NCI-H146 (cell line): ENCODE measurements at places on chromosomes 16 and 17.

GRCh38 chr17:4304417-4305027, 40.7 kb upstream of the ANKFY1 start:
- peak; percentile 8 for DNase-seq

DNA sequence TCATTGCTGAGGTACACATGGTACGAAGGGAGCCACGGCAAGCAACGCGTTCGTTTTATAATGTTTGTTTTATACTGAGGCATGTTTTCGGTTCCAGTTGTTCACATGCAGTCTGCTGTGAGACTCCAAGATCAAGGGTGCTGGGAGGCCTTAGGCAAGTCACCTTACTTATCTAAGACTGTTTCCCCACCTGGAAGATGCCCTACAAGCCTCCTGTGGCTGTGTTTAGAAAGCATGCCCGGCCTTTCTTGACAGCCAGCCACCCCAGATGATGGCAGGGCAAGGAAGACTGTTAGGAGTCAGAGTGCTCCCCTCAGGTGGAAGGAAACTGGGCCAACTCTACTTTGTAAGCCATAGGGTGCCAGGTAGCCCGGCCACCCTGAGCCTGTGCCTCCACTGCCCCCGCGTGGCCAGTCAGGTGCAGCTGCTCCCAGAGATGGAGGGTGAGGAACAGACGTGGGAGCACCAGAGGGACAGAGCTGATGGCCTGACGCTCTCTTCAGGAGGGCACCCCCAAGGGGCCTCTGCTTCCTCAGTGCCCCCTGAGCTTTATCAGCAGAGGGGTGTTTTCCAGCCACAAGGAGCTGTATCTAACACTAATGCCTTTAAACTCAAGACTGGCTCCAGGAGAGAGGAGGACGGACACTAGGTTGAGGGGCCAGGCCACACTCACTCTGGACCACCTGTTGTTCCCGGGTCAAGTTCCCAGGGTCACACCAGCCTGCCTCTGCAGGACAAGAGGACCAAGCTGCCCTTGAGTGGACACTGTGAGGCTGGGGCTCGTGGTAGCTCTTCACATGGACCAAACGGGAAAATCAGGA, 5.4 kb downstream of the NAT9 start:
- DNase-seq: peak; percentile 14

DNA sequence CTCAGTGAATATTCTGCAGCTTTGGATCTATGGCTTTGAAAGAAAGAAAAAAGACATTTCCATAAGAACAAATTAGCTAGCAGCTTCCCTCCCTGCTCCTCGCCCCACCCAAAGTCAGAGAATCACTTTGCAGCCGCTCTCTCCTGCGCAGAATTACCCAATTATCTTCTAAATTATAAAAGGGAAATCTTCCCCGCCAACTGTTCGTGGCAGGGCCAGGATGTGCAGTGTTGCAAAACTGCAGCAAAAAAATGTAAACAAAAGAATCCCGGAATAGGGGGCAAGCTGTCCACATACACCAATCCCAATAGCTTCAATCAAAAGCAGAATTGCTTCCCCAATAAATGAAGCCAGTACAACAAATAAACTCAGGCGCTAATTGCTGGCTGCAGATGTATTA, 510.6 kb downstream of the RBFOX1 start:
- peak; percentile 35 for DNase-seq

- DNase-seq: no peak
Measured at GRCh38 chr17:49978501-49978900, 9.5 kb downstream of the DLX4 start.

- DNase-seq: no peak
Measured at GRCh38 chr16:23072084-23072599, 77.1 kb downstream of the USP31 start.

GRCh38 chr16:87554754-87555427, 47.4 kb upstream of the JPH3 start:
- DNase-seq: no peak
